ENCODE measurements at places on chromosomes 2 and 18. TPM values are rescaled to one million over a fixed set of nuclear protein-coding genes. Genes with fewer than 3 reads are reported as not detected.

DNA sequence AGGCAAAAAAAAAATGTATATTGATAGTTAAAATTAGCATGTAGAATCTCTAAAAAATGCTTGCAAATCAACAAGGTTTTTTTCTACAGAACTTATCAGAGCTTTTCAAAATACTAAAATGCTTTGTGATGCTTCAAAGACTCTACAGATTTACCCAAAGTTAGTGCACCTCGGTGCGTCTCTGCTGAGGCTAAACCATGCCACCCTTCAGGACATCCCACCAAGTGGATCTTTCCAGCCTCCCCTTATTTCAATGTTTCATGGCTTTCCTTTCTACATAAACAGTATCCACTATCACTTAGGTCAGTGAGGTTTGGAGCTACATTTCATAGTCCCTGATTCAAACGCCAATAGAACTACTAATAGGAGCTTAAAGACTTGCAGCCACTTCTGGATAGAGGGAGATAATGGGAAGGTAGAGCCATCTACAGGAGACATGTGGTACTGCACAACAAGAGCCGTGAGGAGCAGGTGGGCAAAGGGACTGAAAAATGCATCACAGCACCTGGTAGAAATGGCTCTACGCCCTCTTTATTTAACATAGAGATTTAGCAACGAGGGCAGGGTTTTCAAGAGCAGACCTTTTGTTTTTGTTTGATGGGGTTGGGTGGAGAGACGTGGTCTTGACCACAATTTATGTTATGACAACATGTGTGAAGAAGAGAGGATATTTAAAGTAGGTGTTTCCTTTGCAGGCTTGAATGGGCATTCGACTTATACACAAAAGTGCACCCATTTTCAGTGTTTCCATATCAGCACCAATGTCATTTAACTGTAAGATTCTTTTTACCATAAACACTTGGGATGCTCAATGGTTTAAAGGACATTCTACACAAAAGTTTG lies 56.1 kb upstream of the SLC35G4 start:
- no peak overlapping the region for H3K27ac ChIP-seq
- peaks cover 22% of the 10 kb centered on the region for H3K27me3 ChIP-seq
- DNase-seq = peak; percentile 67
- no peaks in the 10 kb centered on the region for H3K36me3 ChIP-seq

GRCh38 chr18:55179835-55180234 lies 220.6 kb upstream of the CCDC68 start:
- no peak overlapping the region for H3K4me3 ChIP-seq
- no peak overlapping the region for H3K27ac ChIP-seq
- no peaks in the 10 kb centered on the region for H3K27me3 ChIP-seq
- no peaks in the 10 kb centered on the region for H3K36me3 ChIP-seq
- no peaks in the 10 kb centered on the region for H3K4me1 ChIP-seq

- no peaks in the 10 kb centered on the region for H3K36me3 ChIP-seq
- peak overlapping the region; percentile 48 for H3K27ac ChIP-seq
- H3K27me3 ChIP-seq = no peaks in the 10 kb centered on the region
- peak overlapping the region; percentile 17 for H3K4me3 ChIP-seq
- peak; percentile 95 for DNase-seq
- peaks cover 31% of the 10 kb centered on the region for H3K4me1 ChIP-seq
Observed at GRCh38 chr2:28716265-28716865, 35.3 kb upstream of the PPP1CB start.

GRCh38 chr2:237422309-237422708 lies 8.3 kb upstream of the COL6A3 start:
- no peak overlapping the region for H3K4me3 ChIP-seq
- peaks cover 24% of the 10 kb centered on the region for H3K4me1 ChIP-seq
- no peaks in the 10 kb centered on the region for H3K36me3 ChIP-seq
- H3K27me3 ChIP-seq = no peaks in the 10 kb centered on the region

DNA sequence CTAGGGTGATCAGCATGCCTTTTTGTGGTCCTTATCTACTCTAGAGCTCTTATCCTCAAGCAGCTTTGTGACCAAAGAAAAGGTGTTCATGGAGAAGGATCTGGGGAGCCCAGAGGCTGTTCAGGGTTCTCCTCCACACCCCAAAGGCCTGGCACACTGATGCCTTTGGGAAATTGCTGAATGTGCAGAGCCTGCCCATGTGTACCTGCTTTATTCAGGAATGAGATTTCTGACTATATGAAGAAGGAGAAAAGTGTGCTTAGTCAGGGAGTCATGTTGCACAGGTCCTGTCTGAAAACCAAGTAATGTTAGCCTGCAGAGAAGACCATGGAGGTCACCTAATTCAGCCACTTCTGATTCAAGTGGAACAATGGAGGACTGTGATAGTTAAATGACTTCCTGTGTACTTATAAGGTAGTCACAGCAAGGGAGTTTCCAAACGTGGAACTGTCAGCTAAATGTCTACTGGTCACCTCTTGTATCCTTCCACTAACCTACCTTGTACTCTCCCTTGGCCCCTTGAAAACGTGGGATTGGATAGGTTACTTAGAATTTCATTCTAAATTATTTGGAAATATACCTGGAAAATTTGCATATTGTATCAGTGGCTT lies 81.3 kb downstream of the LIMS1 start:
- no peak overlapping the region for H3K4me3 ChIP-seq
- H3K36me3 ChIP-seq = no peaks in the 10 kb centered on the region
- H3K4me1 ChIP-seq = peaks cover 14% of the 10 kb centered on the region
- no peak overlapping the region for H3K27ac ChIP-seq
- DNase-seq = no peak

GRCh38 chr2:169891593-169892298 lies 64.5 kb downstream of the UBR3 start:
- DNase-seq = peak; percentile 19
- 0 out of 2 replicates have a peak, but pooled peaks cover 8% of the 10 kb centered on the region for H3K4me1 ChIP-seq
- H3K27ac ChIP-seq = no peak overlapping the region
- no peaks in the 10 kb centered on the region for H3K27me3 ChIP-seq

- no peaks in the 10 kb centered on the region for H3K27me3 ChIP-seq
- H3K36me3 ChIP-seq = no peaks in the 10 kb centered on the region
- peak; percentile 23 for DNase-seq
- no peak overlapping the region for H3K4me3 ChIP-seq
- peaks cover 26% of the 10 kb centered on the region for H3K4me1 ChIP-seq
Observed at GRCh38 chr2:228728961-228729360, 542.1 kb downstream of the PID1 start.

GRCh38 chr2:163771596-163771995 lies 35.8 kb upstream of the FIGN start:
- H3K36me3 ChIP-seq = no peaks in the 10 kb centered on the region
- no peak for DNase-seq
- H3K4me1 ChIP-seq = peaks cover 23% of the 10 kb centered on the region
- H3K4me3 ChIP-seq = no peak overlapping the region
- no peaks in the 10 kb centered on the region for H3K27me3 ChIP-seq
- no peak overlapping the region for H3K27ac ChIP-seq

DNA sequence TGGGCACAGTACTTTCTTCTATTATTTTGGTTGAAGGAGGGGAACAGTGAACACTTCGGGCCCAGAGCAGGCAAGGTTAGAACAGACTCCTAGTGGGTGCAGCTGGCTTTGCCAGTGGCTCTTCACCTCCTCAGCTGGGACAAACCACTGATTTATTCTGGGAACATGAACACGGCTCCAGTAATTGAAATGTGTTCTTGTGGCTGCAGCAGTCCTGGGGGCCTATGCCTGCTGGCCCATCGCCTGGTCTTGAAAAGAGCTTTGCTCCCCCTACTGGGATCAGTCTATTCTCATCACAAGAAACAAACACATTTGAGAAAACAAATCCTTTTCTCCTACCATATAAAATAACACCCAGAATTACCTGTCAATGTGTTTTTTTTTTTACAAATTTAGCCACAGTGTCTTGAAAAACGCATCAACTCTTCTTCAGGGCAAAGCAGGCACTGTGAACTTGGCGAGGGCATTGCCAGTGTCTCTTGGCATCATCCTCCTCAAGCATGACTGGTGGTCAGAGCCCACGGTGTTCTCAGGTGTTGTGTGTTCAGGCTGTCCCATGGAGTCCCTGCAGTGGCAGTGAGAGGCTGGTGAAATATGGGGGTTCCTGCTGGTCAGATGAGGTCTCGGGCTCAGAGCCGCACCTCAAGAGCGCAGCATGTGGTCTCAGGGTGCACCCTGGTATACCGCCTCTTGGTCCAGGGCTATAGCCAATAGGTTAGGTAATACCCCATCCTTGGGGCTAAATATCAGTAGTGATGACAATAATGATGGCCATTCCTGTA lies 51.3 kb downstream of the RNF144A start:
- no peaks in the 10 kb centered on the region for H3K4me1 ChIP-seq
- no peak overlapping the region for H3K4me3 ChIP-seq
- DNase-seq = no peak
- no peak overlapping the region for H3K27ac ChIP-seq
- no peaks in the 10 kb centered on the region for H3K27me3 ChIP-seq

DNA sequence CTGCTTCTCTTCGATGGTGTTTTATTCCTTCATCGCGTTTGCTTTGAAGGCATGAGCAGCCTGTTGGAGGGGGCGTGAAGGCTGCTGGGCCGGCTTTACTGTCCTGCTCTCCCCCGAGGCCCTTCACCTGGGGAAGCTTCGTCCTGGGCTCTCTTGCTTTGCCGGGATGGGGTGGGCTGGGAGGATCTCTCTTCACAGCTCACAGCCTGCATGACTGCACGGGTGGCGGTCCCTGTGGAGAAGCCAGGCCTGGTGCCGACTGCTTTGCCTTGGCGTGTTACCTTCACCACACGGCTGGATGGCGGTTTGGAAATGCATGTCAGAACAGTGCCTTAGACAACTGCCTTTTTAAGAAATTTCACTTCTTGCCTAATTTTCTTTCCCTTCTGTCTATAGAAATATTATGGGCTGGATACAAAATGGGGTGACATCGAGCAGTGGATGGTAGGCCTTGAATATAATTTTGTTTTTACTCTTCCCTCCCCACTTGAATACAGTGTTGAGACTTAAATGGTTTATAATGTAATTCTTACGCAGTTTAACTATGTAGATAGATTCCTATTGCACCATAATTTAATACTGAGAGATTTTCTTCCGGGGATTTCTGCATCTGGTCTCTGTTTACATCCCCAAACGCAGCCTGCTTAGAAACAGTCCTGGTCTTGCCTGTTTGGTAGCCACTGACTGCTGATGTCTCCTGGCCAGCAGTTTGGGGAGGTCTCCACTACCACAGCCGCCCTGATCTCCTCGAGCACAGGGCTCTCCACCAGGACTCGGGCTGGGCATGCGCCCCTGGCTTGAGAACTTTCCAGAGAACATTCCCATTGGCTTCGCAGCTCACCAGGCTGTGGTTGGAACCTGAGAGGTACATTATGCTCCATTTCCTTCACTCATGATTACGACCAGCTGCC lies 81.0 kb upstream of the RBM44 start:
- H3K4me3 ChIP-seq = no peak overlapping the region
- H3K36me3 ChIP-seq = peaks cover 4% of the 10 kb centered on the region
- H3K27me3 ChIP-seq = no peaks in the 10 kb centered on the region
- no peak for DNase-seq
- no peak overlapping the region for H3K27ac ChIP-seq
- H3K4me1 ChIP-seq = peaks cover 39% of the 10 kb centered on the region

- H3K27ac ChIP-seq = no peak overlapping the region
- H3K27me3 ChIP-seq = peaks cover 15% of the 10 kb centered on the region
- no peaks in the 10 kb centered on the region for H3K4me1 ChIP-seq
- no peak overlapping the region for H3K4me3 ChIP-seq
Observed at GRCh38 chr2:71511776-71512175, 58.4 kb downstream of the DYSF start.

DNA sequence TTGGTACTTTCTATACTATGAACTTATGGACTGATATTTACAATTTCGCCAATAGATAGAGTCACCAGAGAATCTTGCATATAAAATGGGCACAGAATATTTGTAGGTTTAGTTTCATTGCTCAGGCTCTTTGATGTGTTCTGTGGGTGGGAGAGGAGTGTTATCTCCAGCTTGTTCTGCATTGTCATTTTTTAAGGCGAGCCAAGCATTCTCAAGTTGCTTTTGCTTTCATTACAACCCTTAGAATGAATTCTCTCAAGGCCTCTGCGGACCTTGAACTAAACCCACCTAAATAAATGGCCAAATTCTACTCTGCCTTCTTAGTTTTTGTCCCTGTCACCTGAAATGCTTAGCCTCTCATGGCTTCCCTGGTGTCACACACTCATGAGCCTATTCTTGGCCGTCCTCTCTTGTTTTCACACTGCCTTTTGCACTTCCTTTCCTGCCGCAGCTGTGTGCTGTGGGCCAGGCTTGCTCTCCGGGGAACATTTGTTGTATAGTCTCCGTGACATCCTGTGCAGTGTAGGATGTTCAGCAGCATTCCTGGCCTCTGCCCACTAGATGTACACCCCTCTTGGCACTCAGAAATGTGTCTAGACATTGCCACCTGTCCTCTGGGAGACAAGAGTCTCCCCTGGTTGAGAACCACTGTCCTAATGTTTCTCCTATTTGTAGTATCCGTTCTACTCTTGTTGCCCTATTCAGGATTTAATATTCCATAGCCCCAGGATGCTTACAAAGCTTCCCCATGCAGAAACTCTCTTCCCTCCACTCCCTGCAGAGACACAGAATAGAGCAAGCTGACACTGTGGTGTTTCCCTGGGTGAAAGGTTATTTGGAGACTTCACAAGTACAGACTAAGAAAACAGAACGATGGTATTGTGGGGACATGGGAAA lies 255.6 kb downstream of the PTPRM start:
- H3K4me1 ChIP-seq = no peaks in the 10 kb centered on the region
- no peaks in the 10 kb centered on the region for H3K27me3 ChIP-seq
- no peak overlapping the region for H3K4me3 ChIP-seq
- no peak for DNase-seq

GRCh38 chr2:229612384-229612971 lies 101.9 kb downstream of the DNER start:
- no peak overlapping the region for H3K4me3 ChIP-seq
- no peaks in the 10 kb centered on the region for H3K4me1 ChIP-seq
- H3K27ac ChIP-seq = no peak overlapping the region
- no peaks in the 10 kb centered on the region for H3K27me3 ChIP-seq

- H3K27me3 ChIP-seq = no peaks in the 10 kb centered on the region
- H3K27ac ChIP-seq = no peak overlapping the region
- no peaks in the 10 kb centered on the region for H3K36me3 ChIP-seq
- DNase-seq = no peak
Observed at GRCh38 chr2:79832511-79833234, 319.8 kb downstream of the CTNNA2 start.

DNA sequence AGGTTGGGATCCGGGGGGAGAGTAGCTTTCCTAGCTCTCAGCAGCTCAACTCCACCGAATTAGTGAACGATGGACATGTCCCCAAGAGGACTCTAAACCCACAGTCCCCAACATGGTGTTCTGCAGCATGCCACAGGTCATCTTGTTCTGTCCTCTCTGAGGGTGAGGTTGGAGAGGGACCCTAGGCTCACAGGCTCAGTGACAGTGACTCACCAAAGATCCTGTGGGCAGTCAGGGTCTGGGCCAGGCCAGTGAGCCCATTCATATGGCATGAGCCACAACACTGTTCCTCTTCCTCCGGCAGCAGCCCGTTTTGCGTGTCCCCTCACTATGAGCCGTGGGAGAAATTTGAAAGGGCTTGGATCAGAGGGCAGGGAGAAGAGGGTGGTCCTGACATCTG lies 2.8 kb upstream of the SLC20A1 start:
- no peaks in the 10 kb centered on the region for H3K27me3 ChIP-seq
- DNase-seq = peak; percentile 54
- H3K36me3 ChIP-seq = peaks cover 13% of the 10 kb centered on the region
- H3K4me1 ChIP-seq = peaks cover 61% of the 10 kb centered on the region

GRCh38 chr2:69046221-69046662 lies 33.3 kb downstream of the ANTXR1 start:
- peaks cover 8% of the 10 kb centered on the region for H3K4me1 ChIP-seq
- H3K4me3 ChIP-seq = no peak overlapping the region
- peaks cover 52% of the 10 kb centered on the region for H3K36me3 ChIP-seq
- H3K27me3 ChIP-seq = no peaks in the 10 kb centered on the region

RGPD3 gene
- total RNA-seq = 0.13 TPM

C2orf15 gene
- total RNA-seq = not detected

PIK3C3 gene
- 56.4 TPM for total RNA-seq

CXCR4 gene
- total RNA-seq = not detected
